ENCODE measurements at places on chromosomes 13 and 19.

DNA sequence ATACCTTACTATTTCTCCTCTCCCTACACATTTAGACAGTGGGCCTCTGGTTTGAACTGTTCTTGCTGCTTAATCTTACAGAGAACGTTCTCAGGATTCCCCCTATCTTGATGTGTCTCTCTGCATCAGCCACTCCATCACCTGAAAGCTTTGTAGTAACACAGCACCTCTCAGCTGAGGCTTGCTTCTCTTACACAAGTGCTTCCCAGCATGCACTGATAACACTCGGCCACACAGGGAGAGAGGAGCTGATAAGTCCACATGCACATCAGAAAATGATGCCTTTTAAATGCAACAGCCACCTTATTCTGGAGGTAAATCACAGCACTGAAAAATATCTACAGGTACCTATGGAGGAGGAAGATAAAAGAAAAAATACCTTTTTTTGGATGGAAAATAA lies 192.2 kb upstream of the TSHZ3 start:
- no peak for DNase-seq

DNA sequence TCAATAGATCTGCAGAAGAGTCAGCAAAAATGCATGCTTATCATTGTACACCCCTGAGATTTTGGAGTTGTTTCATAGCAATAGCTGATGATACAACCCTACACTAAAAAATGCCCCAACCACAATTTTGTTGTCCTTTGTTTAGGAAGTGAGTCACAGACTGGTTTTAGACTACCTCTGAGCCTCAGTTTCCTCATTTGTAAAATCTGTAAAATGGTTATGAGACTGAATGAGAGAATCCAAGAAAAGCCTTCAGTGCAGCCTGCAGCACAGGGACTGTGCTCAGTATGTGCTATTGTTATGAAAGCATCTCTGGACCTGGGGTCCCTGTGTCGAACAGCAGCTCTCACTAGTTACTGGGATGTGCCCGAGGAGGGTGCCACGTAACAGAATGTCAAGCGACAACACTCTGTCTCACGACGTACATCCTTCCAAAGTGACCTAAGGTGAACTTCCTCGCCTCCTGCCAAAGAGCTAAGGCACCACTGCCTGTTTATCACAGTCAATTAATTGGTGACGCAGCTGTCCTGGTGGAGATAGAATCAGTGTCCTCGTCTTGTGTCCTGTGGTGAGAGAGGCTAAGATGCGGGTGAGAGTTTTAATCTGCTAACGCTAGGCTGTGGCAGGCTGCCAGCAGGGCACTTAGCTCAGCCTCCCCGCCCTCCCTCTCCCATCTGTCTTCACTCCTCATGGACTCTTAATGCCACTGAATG lies 18.1 kb downstream of the DHRS12 start:
- DNase-seq, result no peak

DNA sequence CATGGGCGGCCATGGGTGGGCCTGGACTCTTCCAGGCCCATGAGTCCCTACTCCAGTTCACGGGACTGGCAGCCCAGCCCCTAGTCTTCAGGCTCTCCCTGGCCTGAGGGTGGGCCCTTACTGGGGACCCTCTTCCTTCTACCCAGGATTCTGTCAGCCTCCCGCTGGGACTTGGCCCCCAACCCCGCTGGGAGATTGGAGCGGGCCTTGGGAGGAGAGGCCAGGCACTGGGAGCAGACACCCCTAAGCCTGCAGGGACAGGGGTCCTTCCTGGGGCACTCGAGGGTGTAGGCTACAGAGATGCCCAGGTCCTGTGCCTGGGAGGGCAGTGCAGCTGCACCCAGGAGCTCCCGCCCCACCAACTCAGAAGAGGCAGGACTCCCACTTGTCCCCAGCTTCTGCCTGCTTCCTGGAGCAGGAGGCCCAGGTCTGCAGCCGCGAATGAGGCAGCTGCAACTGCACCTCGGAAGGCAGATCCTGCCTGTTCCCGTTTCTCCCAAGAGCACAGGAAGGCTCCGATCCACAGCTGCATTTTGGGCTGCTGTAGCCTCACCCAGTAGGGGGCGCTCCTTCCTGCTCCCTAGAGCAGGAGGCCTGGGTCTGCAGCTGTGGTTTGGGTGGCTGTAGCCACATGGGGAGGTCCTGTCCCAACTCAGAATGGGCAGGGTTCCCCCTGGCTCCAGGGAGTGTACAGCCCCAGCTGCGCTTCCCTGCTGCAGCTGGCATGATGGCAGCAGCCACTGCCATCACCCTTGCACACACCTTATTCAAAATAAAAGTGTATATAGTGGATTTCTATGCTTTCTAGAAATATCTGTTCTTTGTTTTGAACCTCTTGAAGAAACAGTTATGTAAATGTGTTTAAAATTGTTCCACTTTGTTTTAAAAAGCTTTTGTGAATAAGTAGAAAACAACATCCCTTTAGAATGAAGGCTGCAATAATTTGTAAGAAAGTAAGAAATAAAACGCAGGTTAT lies 46.8 kb downstream of the TEX26 start:
- no peak for DNase-seq

DNA sequence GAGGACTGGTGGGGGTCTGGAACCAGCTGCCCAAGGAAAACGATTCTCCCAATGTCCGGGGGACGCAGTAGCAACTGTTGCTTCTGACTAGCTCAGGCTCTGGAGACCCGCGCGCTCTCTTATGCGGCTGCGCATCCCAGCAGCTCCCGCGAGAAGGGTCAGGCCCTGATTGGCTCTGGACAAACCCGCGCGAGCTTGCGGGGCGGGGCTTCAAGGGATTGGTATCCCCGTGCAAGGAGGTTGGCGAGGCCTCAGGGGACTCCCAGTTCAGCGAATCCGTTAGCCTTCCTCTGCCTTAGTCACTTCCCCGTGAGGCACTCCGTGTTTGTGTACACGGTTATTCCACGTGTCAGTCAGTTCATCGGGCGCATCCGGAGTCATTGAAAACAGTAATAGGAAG lies 20.2 kb downstream of the SIGLECL1 start:
- no peak for DNase-seq

DNA sequence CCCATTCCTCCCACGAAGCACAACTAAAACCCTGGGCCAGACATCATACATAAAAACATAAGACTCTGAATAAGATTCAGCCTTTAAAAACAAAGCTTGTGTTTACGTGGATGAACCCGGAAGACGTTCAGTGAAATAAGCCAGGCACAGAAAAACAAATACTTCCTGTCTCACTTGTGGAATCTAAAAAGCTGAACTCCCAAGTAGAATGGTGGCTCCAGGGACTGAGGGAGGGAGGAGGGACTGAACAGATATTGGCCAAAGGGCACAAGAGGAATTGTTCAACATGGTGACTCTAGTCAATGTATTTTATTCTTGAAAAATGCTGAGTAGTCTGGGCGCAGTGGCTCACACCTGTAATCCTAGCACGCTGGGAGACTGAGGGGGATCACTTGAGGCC lies 35.7 kb upstream of the TPM4 start:
- no peak for DNase-seq

Data from amniotic stem cell (primary cell).